ENCODE measurements at places on chromosomes 1 and 21.

- DNase-seq = no peak
Measured at GRCh38 chr1:176110203-176110602, 96.9 kb downstream of the COP1 start.

GRCh38 chr1:37342736-37343135 lies 131.6 kb upstream of the ZC3H12A start:
- DNase-seq = no peak

GRCh38 chr21:17964199-17964598 lies 145.0 kb upstream of the C21orf91 start:
- DNase-seq = no peak

- no peak for DNase-seq
Measured at GRCh38 chr1:56414728-56415224, 164.6 kb downstream of the PLPP3 start.

DNA sequence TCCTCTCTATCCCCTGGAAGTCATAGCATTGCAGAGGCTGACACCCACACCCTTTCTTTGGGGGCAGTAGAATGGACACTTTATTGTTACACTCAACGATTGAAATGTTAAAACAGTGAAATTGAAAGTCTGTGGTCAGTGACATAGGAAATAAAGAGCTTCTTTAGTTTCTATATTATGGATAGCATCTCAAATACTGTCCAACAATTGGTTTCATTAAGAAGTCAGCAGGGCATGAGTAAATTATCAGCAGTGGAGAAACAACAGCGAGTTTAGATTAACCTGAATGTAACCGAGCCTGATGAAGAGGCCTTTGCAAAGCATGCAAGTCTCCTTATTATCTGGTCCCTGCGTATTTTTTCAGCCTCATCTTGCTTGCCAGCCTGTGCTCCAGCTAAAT lies 350.7 kb downstream of the NTNG1 start:
- DNase-seq = no peak

DNA sequence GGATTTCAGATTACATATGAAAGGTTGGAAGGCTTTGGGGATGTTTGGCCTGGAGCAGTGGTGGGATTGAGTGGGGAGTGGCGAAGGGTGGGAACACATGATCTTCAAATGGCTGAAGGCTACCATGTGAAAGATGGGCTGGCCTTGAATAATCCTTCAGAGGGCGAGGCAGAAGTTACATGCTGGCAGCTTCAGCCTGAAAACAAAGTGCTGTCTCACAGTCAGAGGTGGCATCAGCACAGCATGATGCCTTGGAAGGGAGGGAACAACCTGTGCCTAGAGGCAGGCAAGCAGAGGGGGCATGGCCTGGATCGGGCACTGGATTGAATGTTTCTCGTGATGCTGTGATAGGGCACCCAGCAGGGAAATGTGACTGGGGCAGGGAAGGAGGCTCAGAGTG lies 130.8 kb downstream of the BEND5 start:
- DNase-seq = no peak

DNA sequence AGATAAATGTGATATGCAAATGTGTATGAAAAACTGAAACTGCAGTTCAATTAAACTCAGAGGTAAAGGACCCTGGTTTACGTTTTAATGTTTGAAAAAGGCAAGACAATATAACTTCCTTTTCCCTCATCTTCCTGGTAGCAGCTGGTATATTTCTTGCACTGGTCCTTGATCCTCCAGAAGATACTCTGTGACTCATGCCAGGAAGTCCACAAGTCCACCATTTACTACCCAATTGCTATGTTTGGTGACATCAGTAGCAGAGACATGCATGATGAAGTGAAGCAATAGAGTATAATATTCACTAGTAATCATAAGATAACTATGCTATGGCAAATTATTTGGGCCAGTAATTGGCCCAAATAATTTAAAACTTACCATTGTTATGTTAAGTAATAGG lies 774.5 kb upstream of the NEGR1 start:
- DNase-seq = no peak

GRCh38 chr1:2210084-2210653 lies 15.6 kb upstream of the FAAP20 start:
- DNase-seq = no peak

GRCh38 chr1:221439747-221440501 lies 302.0 kb downstream of the DUSP10 start:
- no peak for DNase-seq

DNA sequence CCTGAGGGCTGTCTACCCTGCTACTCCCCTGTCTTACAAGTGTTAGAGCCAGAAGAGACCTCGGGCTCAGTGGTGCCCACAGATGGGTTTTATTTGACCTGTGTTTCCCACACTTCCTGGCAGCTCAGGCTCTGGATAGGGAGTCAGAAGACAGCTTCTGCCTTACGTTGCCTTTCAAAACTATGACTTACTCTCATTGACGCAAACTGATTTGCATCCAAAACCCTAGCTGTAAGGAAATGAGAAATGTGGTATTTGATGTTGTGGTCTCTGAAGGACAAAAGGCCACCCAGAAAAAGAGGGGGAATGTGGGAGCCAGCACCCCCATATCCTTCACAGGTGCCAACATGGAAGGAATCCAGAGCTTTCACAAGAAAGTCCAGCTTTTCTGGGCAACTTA lies 180.2 kb downstream of the ATG4C start:
- DNase-seq = no peak

GRCh38 chr1:156926175-156926574 lies 5.7 kb downstream of the LRRC71 start:
- peak; percentile 29 for DNase-seq

DNA sequence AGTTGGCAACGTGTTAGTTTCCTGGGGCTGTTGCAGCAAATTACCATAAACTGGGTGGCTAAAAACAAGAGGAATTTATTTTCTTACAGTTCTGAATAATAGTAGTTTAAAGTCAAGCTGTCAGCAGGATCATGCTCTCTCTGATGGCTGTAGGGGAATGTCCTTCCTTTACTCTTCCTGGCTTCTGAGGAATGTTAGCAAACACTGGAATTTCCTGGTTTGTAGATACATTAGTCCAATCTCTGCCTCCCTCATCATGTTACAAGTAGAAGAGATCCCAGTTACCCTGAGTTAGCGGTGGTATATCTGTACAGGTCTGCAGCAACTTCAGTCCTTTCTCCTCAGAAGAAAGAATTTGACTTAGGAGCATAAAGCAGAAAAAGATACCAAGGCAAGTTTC lies 2249.1 kb downstream of the NCAM2 start:
- no peak for DNase-seq

GRCh38 chr1:67642629-67643028 lies 42.4 kb upstream of the GADD45A start:
- no peak for DNase-seq

DNA sequence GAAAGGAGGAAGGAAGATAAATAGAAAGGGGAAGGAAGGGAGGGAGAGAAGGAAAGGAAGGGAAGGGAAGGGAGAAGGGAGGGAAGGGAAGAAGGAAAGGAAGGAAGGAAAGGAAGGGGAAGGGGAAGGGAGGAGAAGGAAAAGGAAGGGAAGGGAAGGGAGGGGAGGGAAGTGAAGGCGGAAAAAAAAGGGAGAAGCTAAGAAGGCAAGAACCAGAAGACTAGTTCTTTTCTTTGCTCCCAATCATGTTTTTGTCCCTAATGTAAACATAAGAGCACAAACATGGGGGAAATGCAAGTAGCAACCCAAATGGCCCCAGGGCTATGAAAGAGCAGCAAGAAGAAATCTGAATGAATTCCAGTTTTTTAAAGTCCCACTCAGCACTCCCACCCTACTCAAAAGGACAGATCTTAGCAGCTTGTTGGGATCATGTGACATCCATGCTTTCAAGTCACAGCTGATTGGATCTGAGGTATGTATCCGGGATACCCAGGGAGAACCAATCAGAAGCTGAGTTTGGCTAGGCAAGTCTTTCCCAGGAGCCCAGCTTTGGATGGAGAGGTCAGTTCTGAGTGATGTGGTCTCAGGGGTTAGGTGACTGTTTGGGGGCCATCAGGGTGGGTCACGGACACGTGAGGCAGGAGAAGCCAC lies 24.2 kb upstream of the FHAD1 start:
- no peak for DNase-seq

- DNase-seq = no peak
Measured at GRCh38 chr1:51439053-51439452, 80.0 kb downstream of the EPS15 start.

DNA sequence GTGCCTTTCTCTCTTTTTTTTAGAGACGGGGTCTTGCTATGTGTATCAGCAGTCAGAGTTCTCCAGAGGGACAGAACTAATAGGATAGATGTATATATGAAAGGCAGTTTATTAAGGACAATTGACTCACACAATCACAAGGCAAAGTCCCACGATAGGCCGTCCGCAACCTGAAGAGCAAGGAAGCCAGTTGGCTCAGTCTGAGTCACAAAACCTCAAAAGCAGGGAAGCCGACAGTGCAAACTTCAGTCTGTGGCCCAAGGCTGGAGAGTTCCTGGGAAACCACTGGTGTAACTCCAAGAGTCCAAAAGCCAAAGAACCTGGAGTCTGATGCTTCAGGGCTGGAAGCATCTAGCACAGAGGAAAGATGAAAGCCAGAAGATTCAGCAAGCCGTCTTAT lies 16.3 kb upstream of the H3-3A start:
- DNase-seq = no peak

DNA sequence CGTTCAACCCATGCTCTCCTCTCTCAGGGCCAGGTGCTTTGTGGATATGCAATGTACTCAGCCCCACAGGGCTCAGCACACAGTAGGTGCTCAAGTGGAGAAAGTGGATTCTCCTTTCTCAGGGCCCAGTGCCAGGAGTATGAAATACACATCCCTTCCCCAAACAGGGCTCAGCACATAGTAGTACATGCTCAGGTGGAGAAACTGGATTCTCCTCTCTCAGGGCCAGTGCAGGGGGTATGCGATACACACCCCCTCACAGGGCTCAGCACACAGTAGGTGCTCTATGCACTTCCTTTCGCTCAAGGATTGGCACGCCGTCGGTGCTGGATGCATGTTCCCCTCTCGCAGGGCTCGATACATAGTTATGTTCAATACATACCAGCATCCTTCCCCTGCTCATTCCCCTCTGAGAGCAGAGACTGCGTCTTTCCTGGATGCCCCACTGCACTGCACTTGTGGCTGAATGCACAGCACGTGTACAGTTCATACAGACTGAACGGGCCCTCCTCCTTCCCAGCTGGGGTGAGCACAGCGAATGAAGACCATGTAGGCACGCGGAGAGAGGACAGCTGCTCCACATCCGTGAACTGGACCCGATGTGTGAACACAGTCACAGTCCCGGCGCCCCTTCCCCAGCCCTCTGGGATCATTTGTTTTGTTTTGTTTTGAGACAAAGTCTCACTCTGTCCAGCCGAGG lies 16.6 kb upstream of the DISP3 start:
- DNase-seq = no peak

DNA sequence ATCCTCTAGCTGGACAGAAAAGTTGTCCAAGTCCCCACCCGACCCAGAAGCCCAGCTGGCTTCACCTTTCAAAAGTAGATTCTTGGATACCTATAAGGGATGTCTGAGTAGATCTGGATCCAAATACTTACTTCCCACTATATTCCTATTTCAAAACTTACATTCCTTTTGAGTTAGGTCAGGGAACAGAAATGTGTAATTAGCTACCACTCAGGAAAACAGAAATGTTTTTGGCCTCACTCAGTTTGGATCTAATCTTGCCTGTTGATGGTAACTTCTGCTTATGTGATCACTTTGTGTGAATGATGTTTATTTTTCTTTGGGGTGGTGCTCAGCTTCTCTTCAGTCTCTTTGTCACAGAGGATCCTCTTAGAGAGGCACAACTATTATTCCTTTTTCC lies 814.4 kb upstream of the RGS18 start:
- DNase-seq = no peak

- no peak for DNase-seq
Measured at GRCh38 chr21:46620846-46621245, 14.6 kb upstream of the PRMT2 start.

DNA sequence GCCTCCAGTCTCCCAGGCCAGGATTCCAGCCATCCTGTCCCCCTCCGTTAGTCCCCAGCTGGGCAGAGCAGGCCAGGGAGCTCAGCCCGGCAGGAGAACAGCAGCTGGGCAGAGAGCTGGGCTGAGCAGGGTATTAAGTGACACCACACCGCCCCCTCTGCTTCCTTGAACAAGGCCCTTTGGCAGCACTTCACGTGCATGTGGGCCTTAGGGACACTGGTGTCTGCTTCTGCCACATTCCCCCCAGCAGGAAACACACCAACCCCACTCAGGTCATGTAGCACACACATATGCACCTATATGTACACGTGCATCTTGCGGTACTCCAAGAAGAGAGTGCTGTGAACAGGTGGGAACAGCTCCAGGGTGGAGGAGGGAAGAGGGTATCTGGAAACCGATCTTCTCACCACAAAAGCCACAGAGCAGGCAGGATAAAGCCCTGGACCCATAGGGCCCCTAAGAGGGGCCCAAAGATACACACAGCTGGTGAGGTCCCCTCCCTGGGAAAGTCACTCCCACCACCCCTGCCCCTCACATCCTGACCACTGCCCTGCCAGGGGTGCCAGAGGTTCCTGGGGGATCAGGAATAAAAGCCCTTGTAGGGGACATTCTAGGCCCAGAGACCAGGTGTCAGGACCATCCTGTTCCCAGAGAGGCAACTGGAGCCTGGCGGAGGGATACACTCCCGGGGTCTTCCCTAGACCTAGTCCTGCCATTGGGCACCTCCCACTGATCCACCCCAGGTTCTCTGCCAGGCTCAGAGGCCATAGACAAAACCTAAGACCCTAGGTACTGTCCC lies 4.5 kb downstream of the EPHA2 start:
- DNase-seq = peak; percentile 41

DNA sequence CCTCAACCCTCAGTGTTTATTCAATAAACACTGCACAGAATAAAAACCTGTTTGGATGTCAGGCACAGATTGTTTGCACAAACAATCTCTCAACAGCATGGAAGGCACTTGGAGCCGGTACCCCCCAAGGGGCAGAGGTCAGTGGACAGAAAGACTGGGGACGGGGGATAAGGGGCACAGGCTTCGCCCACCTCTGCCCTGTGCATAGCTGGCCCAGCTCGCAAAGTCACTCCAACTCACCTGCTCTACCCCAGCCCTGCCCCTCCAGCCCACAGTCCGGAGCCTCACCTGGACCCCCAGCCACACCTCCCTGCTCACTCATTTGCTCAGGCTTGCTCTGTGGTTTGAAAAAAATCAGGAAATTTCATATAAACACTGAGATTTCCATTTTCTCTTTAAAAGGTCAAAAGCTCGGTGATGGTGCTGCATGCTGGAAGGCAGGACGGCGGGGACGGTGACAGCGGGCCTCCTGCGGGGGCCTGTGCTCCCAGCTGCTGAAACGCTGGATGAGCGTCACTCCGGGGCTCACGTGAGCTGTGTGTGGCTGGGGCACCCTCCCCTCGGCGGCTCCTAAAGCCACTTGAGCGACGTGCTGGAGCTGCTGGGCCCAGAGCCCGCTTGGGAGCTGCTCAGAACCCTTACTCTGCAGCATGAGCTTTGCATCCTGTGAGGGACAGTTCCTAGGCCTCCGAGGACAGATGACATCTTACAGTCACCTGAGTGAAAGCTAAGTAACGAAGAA lies 54.5 kb downstream of the PRDM15 start:
- no peak for DNase-seq

GRCh38 chr1:61742620-61743430 lies 545 bp downstream of the PATJ start:
- no peak for DNase-seq

- no peak for DNase-seq
Measured at GRCh38 chr1:219472596-219472995, 140.3 kb downstream of the ZC3H11B start.

Measured in Kasumi-1 (cell line).